ENCODE measurements at places on chromosomes 16 and 17.

- DNase-seq = no peak
Measured at GRCh38 chr16:89599451-89599858, 14.0 kb upstream of the DPEP1 start.

DNA sequence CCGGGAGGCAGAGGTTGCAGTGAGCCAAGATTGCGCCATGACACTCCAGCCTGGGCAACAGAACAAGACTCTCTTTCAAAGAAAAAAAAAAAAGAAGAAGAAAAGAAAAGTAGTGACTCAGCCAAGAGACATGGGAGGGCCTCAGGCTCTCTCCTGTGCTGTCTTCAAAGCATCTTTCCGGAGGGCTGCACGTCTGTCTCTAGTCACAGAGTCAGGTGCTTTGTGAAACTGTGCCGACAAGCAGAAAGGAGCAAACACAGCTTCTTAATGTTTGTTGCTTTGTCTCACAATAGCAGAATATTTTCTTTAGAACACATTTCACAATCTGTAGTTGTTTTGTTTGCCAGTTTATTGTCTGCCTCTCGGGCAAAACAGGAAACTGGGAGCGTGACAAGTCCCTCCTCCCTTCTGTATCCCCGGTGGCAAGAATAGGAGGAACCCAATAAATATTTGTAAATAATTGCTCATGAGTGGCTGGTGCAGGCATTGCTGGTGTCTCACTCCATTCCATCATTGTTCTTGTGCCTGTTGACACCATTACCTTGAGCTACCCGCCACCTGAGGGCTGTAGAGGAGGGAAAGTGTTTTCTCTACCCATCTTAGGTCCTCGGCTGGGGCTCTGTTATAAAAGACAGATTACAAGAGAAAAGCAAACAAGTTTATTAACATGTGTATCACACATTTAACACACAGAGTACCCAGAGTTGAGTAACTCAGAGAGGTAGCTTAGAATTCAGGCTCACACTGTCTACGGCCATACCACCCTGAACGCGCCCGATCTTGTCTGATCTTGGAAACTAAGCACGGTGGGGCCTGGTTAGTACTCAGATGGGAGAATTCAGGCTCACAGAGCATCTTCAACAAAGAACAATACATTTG is 5.5 kb downstream of the GAST start:
- no peak for DNase-seq

DNA sequence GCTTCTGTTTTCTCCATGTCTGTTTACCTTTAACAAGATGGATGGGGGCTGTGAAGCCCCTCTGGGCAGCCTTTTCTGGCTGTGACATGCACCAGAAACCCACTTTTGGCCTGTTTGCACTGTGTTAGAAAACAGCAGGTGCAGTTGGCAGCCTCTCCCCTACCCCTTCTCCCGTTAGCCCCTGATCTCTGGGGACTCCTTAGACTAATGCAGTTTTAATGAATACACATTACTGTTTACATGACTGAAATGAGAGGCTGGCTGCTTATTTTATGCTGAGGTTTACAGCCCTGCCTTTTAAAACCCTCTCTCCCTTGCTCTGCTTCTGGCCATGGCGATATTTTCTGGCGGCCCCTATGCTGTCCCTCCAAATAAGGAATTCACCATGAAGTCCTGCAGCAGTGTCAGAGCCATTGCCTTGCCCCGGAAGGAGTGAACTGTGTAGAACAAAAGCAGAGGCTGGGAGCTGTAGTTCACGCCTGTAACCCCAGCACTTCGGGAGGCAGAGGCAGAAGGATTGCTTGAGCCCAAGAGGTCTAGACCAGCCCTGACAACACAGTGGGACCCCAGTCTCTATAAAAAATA is 79.3 kb downstream of the PRKCB start:
- DNase-seq = no peak

- no peak for DNase-seq
Measured at GRCh38 chr16:79595231-79595641, 5.3 kb downstream of the MAF start.

DNA sequence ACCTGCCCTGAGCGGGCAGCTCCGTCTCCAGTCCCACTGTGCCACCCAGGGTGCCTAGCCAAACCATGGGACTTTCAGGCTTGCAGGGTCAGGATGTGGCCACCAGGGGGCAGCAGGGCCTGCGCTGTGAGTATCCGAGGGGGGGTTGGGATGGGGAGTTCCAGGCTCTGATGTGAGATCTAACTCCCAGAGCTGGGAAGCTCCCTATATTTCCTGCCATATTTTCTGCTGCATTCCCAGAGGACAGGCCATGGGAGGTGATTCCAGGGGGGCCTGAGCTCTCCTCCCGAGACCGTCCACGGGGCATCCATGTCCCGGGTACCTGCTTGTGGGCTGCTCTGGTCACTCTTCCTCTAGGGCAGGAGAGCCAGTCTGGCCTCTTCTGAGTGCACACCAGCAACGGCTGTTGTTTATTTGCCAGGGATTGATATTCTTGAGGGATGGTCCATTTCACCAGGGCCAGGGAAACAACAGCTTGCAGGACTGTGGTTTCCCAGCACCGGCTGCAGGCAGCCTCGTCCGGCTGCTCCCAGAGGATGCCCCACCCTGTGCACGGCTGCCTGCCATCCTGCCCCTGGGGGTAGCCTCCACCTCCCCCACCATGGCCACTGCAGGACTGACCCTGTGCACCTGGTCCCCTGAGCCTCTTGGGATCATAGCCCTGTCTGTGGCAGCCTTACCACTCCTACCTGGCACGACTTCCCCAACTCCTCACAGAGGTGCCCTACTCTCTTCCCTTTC is 1.2 kb downstream of the GPR142 start:
- peak; percentile 64 for DNase-seq

DNA sequence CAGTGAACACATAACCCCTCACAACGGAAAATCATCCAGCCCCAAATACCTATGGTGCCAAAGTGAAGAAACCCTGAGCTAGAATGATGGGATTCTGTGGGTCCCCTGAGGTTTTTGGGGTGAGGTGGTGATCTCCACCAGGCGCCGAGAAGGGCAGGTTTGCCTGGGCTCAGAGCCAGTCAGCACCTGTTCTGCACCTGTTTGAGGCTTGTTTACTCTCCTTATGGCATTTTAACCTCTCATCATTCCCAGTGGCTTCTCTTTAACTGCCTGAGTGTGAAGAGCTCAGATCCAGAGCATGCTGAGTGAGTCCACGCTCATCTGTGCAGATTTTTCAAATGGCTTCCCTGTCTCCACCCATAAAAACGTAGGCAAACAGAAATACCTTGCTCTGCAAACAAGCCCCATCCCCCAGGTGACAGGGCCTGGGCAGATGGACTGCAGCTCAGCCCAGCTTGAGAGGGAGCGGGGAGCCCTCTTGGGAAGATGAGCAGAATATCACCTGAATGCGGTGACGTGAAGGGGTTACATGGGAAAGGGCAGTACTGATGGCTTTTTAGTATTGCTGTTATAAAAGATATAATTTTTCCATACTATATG is 40.1 kb upstream of the CLEC19A start:
- no peak for DNase-seq

- DNase-seq = no peak
Measured at GRCh38 chr16:76913046-76913445, 277.9 kb upstream of the MON1B start.

GRCh38 chr16:67748834-67749233 is 29.7 kb upstream of the GFOD2 start:
- DNase-seq = no peak

DNA sequence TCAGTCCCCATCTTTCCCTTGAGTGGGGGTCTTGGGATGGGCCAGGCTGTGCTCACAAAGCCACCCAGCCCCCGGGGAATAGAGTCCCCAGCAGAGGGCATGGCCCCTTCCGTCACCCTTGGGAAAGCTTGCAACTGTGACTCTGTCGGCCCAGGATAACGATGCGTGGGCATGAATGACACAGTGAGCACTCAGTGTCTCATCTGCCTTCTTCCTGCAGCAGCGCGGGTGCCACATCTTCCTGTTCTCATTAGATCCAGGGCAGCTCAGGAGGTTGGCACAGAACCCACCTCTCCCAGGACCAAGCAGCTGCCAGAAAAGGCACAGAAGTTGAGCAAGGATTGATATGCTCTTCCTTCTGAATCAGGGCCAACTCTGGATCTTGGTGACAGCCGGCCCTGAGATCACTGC is 84.7 kb downstream of the MRC2 start:
- no peak for DNase-seq

DNA sequence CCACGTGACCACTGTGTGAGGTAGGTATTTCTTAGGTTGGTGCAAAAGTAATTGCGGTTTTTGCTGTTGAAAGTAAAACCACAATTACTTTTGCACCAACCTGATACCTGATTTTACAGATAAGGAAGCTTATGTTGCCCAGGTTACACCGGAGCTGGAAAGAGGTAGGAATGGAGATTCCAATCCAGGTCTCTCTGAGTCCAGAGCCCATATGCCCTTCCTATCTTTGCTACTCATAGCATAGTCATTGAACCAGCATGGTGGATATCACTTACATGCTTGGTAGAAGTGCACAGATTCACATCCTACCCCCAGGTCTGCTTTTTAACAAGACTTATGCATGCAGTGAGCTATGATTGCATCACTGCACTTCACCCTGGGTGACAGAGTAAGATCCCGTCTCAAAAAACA is 61.8 kb downstream of the ARSG start:
- DNase-seq = no peak

GRCh38 chr17:17540278-17540906 is 44.2 kb upstream of the RASD1 start:
- no peak for DNase-seq

DNA sequence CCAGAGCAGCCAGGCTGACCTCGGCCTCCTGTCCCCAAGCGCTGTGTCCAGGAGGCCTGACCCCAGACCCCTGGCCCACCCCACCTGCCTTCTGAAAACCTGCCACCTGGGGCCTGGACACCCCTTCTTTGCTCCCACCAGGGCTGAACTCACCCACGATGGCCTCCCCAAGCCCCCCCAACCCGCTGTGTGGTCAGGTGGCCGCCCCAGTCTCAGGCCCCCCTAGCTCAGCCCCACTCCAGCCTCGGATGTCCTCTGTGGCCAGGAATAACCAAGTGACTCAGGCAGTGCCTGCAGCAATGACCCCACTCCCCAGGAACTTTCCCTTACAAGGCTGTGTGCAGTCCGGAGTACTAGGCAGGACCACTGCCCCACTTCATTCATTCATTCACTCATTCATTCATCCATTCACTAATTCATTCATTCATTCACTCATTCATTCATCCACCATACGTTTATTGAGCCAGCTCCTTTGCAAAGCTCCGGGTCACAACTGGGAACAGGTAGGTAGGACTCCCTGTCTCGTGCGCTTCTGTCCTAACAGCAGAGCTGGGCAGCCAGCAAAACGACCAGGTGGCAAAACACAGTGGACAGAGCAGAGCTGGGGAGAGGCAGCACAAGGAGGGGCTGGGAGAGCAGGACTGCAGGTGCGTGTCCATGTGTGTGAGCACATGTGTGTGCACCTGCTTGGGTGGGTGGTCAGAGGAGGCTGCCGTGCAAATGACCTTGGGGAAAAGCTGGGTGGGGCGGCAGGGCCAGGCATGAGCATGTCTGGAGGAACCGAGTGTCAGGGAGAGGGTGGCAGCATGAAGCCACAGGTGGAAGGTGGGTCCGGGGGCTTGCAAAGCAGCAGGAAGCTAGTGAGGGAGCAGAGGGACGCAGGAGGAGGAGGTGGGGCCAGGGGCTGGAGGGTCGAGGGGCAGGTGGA is 75.8 kb upstream of the CBX4 start:
- DNase-seq = no peak

DNA sequence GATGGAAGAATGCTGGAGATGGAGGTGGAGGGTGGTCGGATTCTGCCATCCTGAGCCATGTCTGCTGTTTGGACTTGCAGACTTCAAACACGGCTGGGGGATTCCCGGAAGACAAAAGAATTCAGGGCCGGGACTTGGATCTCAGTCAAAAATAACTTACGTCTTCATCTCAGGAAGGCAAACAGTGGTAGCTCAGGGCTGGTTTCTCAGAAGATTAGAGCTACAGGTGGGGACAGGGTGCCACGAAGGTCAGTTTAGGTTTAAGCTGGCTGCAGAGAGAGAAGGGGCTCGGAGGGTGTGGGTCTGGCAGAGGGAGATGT is 4.3 kb upstream of the RHBDL3 start:
- DNase-seq = no peak

DNA sequence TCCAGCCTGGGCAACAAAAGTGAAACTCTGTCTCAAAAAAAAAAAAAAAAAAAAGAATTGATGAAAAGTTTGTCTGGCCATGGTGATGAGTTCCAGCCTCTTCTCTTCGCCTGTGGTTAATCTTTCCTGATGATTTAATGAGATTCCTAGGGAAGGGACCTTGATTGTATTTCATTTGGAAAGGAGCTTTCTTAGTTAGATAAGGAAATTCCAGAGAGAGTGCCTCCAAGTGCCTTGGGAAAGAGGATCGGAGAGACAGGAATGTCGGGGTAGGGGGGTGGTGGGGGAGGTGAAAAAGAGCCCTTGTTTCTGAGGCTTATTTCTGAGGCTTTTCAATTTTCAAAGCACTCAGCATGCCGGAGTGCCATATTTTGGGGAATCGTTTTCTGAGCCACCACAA is 93.2 kb upstream of the SIAH1 start:
- no peak for DNase-seq

DNA sequence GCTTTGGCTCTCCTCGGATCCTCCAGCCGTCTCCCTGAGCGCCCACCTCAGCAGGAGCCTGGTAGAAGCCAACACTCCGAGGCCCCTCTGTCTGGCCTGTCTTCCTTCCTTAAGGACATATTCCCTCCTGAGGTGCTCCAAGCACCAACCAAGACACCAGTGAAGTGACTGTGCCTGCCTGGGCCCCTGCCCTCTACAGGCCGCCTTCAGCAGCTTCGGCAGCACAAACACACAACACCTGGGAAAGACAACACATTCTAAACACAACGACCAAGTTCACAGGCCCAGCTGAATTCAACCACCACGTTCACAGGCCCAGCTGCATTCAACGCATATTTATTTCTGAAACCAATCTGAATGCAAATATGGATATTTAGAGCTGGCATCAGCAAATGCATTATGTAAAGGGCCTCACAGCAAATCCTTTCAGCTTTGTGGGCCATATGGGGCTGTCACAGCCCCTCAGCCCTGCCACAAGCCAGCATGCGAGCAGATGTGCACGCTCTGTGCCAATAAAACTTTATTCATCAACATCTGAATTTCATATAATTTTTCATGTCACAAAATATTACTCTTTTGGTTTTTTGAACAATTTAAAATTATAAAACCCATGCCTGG is 12.2 kb downstream of the GALNS start:
- no peak for DNase-seq

- DNase-seq = no peak
Measured at GRCh38 chr16:35305476-35305875, 1846.1 kb downstream of the TP53TG3F start.

DNA sequence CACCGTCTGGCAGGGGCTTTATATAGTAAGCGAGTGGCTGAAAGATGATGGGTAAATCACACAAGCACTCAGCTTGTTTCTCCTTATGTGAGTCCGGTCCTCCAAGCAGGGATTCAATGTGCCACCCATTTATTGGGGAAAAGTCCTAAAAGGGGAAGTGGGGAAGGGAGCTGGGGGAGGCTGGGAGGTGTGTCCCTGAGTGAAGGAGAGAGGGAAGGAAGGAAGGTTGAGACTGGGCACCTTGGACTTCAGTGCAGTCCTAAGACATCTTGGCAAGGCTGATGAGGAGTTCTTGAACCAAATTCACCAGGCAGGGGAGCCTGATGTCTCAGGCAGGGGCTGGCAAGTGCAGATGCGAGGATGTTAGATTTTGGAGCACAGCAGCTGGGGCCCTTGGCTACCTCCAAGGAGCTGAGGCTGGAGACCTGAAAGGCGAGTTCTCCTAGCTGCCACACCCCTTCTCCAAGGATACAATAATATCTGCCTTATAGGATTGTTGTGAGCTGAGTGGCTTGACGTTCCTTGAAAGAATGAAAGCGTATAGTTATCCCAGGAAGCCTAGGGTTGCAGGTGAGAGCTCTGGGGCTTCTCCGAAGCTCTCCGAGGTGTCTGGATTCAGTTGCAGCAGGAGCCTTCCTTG is 23.0 kb upstream of the CYLD start:
- no peak for DNase-seq
